DND-41 (cell line): ENCODE measurements at places on chromosomes 7 and 10.

GRCh38 chr10:95330966-95331453 lies 40.2 kb upstream of the PDLIM1 start:
- H3K27me3 ChIP-seq: peaks cover 6% of the 10 kb centered on the region
- no peaks in the 10 kb centered on the region for H3K36me3 ChIP-seq
- no peak overlapping the region for H3K4me3 ChIP-seq
- H3K27ac ChIP-seq: no peak overlapping the region
- no peak for DNase-seq

GRCh38 chr7:96045919-96046318 lies 273.6 kb downstream of the DYNC1I1 start:
- H3K4me3 ChIP-seq: no peak overlapping the region
- no peak for DNase-seq
- H3K36me3 ChIP-seq: no peaks in the 10 kb centered on the region
- no peaks in the 10 kb centered on the region for H3K4me1 ChIP-seq
- no peaks in the 10 kb centered on the region for H3K27me3 ChIP-seq

DNA sequence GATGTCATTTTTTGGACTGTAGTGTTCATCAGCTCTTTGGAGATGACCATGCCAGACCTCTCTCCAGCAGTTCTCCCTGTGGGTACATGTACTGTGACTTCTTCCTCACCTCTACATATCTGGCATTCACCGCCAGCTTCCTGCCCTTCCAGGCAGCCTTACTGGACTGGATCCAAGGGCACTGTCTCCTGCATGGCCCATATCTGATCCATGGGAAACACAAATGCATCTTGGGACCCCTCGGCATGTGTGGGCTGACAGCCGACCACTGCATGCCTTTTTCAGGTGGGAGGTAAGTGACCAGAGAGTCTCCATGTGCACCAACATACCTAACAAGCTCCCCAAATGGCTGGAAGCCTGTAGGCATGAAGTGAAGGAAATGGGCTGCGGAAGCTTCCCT lies 3.9 kb upstream of the BLVRA start:
- H3K27ac ChIP-seq: no peak overlapping the region
- H3K4me3 ChIP-seq: no peak overlapping the region
- H3K4me1 ChIP-seq: peaks cover 22% of the 10 kb centered on the region

DNA sequence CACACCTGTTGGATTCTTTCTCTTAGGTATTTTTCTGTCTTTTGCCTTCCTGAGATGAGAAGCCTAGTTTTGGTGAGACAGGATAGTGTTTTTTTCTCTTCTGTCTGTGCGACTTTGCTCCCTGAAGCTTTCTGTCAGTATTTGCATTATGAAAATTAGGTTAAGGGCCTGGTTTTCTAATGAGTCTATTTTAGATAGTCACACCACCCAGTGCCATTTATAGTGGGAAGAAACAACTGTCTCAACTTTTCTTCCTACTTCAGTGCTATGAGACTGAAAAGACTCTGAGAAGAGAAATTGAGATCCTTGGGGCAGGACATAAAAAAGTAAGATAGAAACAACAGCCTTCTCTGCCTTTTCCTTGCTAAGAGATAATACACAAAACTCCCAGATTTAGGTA lies 53.6 kb downstream of the MINPP1 start:
- H3K4me1 ChIP-seq: no peaks in the 10 kb centered on the region
- no peaks in the 10 kb centered on the region for H3K27me3 ChIP-seq
- DNase-seq: no peak
- no peak overlapping the region for H3K27ac ChIP-seq
- H3K36me3 ChIP-seq: no peaks in the 10 kb centered on the region
- H3K4me3 ChIP-seq: no peak overlapping the region

DNA sequence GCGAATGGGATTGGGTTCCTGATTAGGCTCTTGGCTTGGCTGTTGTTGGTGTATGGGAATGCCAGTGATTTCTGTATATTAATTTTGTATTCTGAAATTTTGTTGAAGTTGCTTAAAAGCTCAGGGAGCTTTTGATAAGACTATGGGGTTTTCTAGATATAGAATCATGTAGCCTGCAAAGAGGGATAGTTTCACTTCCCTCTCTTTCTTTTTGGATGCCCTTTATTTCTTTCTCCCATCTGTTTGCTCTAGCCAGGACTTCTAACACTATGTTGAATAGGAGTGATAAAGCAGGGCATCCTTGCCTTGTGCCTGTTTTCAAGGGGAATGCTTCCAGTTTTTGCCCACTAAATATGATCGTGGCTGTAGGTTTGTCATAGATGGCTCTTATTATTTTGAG lies 40.4 kb upstream of the MPP7 start:
- H3K27me3 ChIP-seq: no peaks in the 10 kb centered on the region
- no peaks in the 10 kb centered on the region for H3K4me1 ChIP-seq
- no peaks in the 10 kb centered on the region for H3K36me3 ChIP-seq
- H3K4me3 ChIP-seq: no peak overlapping the region
- no peak for DNase-seq

DNA sequence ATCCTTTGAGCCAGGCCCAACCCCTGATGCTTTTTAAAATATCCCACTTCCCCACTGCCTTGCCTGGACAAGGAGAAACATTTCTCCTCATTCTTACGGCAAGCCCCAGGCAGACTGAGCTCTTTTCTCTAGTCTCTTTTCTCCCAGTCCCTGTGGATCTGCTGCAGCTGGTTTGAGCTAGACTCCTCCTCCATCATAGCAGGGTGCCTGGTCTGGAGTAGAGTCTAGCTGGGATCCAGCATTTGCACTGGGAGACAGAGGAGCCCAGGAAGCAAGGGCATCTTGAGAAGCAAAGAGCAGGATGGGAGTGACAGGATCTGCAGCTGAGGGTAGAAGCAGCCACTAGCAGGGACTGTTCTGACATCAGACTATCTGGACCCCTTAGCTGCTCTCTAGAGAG lies 562.3 kb upstream of the COBL start:
- H3K4me3 ChIP-seq: no peak overlapping the region
- no peak overlapping the region for H3K27ac ChIP-seq
- H3K4me1 ChIP-seq: no peaks in the 10 kb centered on the region
- DNase-seq: no peak

DNA sequence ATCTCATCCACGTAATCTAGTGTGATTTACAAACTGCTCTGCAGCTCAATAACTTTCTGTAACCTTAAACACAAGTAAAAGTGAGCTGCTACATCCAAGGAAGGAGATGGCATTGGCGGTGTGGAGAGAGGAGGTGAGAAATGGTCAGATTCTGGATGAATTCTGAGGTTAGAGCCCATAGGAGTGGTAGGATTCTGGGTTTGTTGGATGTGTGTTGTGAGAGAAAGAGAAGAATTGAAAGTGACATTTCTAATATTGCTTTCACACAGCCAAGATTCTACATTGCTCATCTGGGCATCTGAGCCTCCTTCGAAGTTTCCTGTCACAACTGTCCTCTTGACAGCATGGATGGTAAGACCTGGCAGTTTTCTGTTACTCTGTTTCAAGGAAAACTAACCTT lies 2.5 kb downstream of the MCM10 start:
- no peak for DNase-seq
- H3K36me3 ChIP-seq: peaks cover 53% of the 10 kb centered on the region
- peaks cover 34% of the 10 kb centered on the region for H3K4me1 ChIP-seq
- H3K4me3 ChIP-seq: peak overlapping the region; percentile 22; the same call in 1 of the 2 replicates
- H3K27ac ChIP-seq: no peak overlapping the region

DNA sequence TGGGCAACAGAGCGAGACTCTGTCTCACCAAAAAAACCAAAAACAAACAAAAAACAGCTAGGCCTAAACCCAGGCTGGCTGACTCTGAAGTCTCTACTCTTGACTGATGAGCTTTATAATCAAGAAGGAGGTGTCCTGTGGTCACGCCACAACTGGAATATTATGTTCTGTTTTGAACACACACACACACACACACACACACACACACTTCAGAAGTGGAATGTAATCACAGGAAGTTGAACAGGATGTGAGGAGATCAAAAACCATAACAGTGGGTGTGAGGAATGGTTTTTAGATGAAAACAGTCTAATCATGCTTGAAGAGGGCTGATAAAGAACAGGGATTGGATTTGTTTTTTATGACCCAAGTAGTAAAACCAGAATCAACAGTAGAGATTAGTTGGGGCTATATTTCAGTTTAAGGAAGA lies 51.1 kb upstream of the IL6 start:
- no peak overlapping the region for H3K27ac ChIP-seq
- H3K4me1 ChIP-seq: peaks cover 4% of the 10 kb centered on the region; the same call in 1 of the 2 replicates
- H3K27me3 ChIP-seq: peaks cover 11% of the 10 kb centered on the region
- no peak overlapping the region for H3K4me3 ChIP-seq

- DNase-seq: no peak
- no peaks in the 10 kb centered on the region for H3K36me3 ChIP-seq
- H3K27me3 ChIP-seq: no peaks in the 10 kb centered on the region
- no peaks in the 10 kb centered on the region for H3K4me1 ChIP-seq
- H3K27ac ChIP-seq: no peak overlapping the region
Measured at GRCh38 chr10:58791137-58791536, 278.5 kb downstream of the BICC1 start.

- H3K36me3 ChIP-seq: peaks cover 4% of the 10 kb centered on the region; the same call in 1 of the 2 replicates
- no peak overlapping the region for H3K27ac ChIP-seq
- no peak overlapping the region for H3K4me3 ChIP-seq
- H3K4me1 ChIP-seq: no peaks in the 10 kb centered on the region
- no peak for DNase-seq
- no peaks in the 10 kb centered on the region for H3K27me3 ChIP-seq
Measured at GRCh38 chr7:29071203-29071874, 75.0 kb downstream of the CPVL start.

- no peak overlapping the region for H3K27ac ChIP-seq
- H3K27me3 ChIP-seq: no peaks in the 10 kb centered on the region
- no peaks in the 10 kb centered on the region for H3K4me1 ChIP-seq
- no peak overlapping the region for H3K4me3 ChIP-seq
- peaks cover 22% of the 10 kb centered on the region; the same call in 1 of the 2 replicates for H3K36me3 ChIP-seq
- DNase-seq: no peak
Measured at GRCh38 chr7:65938336-65938895, 43.6 kb downstream of the GUSB start.

DNA sequence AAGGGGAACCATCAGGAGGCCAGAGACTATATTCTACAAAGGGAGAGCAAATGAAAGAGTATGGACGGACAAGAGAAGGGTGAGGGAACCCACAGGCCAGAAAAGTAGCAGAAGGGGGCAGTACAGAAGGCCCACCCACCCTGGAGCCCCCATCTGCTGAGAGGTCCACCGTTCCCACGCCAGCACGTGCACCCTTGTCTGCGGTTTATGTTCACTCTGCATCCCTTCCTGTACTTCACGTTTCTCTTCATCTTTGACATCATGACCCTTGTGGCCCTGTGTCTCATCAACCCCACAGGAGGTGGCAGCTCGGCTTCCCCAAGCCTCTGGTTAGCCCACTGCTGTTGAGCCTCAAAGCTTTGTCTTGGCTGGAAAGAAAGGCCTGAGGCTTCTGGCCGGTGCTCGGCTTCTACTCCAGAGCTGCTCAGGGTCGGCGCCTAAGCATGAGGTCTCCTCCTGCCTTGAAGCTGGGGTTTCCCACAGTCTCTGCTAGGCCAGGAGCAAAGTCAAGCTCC lies 138.0 kb downstream of the DLG5 start:
- H3K36me3 ChIP-seq: peaks cover 21% of the 10 kb centered on the region
- H3K4me3 ChIP-seq: no peak overlapping the region
- DNase-seq: no peak
- H3K4me1 ChIP-seq: no peaks in the 10 kb centered on the region

GRCh38 chr7:136183981-136184380 lies 206.8 kb upstream of the MTPN start:
- peaks cover 7% of the 10 kb centered on the region; the same call in 1 of the 2 replicates for H3K4me1 ChIP-seq
- no peak for DNase-seq
- no peaks in the 10 kb centered on the region for H3K36me3 ChIP-seq
- no peak overlapping the region for H3K27ac ChIP-seq
- no peak overlapping the region for H3K4me3 ChIP-seq
- H3K27me3 ChIP-seq: no peaks in the 10 kb centered on the region

- DNase-seq: no peak
- peak overlapping the region; percentile 90 for H3K27ac ChIP-seq
- peaks cover 48% of the 10 kb centered on the region for H3K4me1 ChIP-seq
- H3K4me3 ChIP-seq: no peak overlapping the region
- H3K27me3 ChIP-seq: no peaks in the 10 kb centered on the region
Measured at GRCh38 chr7:65477326-65477725, 103.7 kb downstream of the ZNF92 start.

GRCh38 chr7:48299580-48300169 lies 128.4 kb downstream of the ABCA13 start:
- no peak overlapping the region for H3K4me3 ChIP-seq
- DNase-seq: peak; percentile 51
- H3K36me3 ChIP-seq: no peaks in the 10 kb centered on the region
- no peaks in the 10 kb centered on the region for H3K27me3 ChIP-seq
- H3K4me1 ChIP-seq: no peaks in the 10 kb centered on the region

DNA sequence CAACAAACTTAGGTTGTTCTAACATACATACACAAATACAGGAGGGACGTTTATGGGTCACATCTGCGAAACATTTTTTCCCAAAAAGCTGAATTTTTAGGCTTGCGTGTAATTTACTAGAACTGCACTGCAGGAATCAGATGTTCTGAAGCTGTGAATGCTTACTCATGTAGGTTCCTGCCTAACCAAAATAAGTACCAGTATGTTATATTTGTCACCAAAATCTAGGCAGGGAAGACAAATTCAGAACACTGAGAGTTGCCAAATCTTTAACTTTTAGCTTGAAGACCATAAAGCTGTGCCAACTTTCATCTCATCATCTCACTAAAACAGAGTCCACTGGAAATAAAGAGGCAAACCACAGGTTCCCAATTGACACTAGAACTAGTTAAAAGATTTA lies 5.7 kb downstream of the UBE2H start:
- H3K27me3 ChIP-seq: no peaks in the 10 kb centered on the region
- H3K4me1 ChIP-seq: peaks cover 26% of the 10 kb centered on the region
- H3K4me3 ChIP-seq: no peak overlapping the region
- no peak for DNase-seq
- H3K27ac ChIP-seq: no peak overlapping the region
- H3K36me3 ChIP-seq: no peaks in the 10 kb centered on the region; the same call in 1 of the 2 replicates

GRCh38 chr7:52863652-52864051 lies 171.8 kb upstream of the POM121L12 start:
- no peaks in the 10 kb centered on the region for H3K27me3 ChIP-seq
- no peak for DNase-seq
- no peak overlapping the region for H3K4me3 ChIP-seq

- H3K36me3 ChIP-seq: peaks cover 31% of the 10 kb centered on the region
- DNase-seq: no peak
- no peaks in the 10 kb centered on the region for H3K27me3 ChIP-seq
Measured at GRCh38 chr7:99535667-99536066, 16.2 kb downstream of the FAM200A start.
